ENCODE measurements at places on chromosomes 12 and 14.
A peak's percentile ranks its signal among the peaks of the same experiment; 100 is the strongest.

DNA sequence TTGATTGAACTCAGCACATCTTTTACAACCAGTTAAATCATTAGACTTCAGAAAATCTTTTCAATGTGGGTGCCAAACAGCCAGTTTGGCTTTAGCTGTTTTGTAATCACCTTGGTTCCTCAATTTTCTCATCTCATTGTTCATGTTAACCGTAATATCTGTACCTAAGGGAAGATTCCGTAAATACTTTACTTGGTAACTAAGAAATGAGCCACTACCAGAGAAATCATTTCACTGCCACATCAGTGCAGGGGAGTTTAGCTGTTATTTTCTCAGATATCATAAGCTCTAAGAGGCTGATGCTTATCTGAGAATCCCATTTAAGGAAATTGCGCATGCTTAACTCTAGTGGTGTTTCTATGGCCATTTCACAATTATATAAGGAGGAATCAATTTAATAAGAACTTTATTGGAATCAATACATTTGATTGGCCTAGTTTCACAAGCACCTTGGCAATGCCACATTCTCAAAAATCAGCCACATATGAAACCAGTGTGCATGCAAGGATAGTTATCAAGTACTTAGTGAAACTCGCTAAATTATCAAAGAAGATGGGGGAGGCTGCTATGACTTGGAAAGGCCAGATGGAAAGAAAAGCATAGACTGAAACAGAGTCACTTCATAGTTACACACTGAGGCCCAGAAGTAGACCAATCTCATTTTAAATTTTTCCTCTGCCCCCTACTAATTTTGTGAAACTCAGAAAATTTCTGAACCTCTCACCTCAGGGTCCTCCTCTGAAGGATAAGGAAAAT, 28.1 kb upstream of the IL22 start:
- DNase-seq: no peak

- DNase-seq: no peak
Observed at GRCh38 chr14:65303190-65303898, 109.2 kb upstream of the FUT8 start.

GRCh38 chr14:73457924-73458182, 493 bp downstream of the NUMB start:
- DNase-seq: no peak

GRCh38 chr12:100826323-100826722, 31.7 kb downstream of the ANO4 start:
- DNase-seq: peak; percentile 33

DNA sequence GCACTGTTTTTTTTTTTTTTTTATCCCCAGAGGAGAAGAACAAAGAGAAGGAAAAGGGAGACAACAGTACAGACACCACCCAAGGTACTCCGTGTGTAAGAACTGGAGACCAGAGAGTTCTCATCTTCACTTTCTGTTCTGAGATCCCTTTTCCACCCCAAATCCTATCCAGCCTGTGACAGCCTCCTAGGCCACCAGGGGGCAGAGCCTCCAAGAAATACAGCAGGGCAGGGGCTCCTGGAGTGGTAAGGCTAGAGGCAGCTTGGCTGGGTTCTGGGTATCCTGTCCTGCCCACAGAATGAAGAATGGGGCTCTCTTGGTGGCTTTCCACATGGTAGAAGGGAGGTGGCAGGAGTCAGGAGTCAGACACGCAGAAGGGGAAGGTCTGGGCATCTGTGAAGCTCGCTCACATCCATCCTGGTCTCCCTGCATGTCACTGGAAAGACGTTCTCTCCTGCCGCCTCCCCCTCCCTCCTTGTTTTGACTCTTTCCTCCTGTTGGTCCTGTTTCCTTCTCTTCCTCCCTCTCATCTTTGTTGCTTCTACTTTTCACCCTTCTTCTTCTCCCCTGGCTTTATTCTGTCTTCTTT, 12.0 kb downstream of the CLSTN3 start:
- DNase-seq: peak; percentile 81

- peak; percentile 41 for DNase-seq
Observed at GRCh38 chr14:73725116-73726024, 11.2 kb upstream of the PNMA1 start.

All from dermis blood vessel endothelial cell (primary cell).